ENCODE measurements at places on chromosomes 2 and 18.
A peak's percentile ranks its signal among the peaks of the same experiment; 100 is the strongest.

DNA sequence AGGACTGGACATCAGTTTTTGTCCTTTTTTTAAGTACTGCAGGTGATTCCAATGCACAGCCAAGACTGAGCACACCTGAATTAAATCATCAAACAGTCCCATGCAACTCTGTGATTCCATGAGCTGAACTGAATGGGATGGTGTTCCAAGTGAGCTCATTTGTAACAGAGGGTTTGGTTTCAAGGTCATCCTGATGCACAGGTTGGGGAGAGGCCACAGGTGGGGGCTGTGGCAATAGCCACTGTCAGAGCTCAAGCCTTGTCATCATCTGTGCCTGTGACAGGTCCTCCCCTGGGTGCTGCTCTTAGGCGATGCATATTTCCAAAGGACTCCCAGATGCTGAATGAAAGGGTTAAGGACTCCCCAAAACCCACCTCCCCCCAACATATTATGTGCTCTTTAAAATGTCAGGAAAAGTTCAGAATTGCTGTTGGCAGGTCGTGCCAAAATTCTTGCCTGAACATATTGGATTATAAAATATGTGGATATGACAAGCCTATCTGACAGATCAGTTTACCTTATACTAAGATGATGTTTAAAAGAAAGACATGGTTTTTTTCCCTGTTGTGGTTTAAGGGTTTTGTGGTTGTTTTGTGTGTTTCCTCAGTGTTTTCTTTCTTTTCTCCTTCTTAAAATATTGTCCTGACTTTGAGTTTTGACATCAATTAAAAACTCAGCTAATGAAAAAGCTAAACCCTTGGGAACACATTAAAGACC is 263.5 kb upstream of the SIX2 start:
- H3K27me3 ChIP-seq, result 0 out of 2 replicates have a peak, but pooled peaks cover 4% of the 10 kb centered on the region
- DNase-seq, result no peak
- H3K4me1 ChIP-seq, result no peaks in the 10 kb centered on the region
- H3K4me3 ChIP-seq, result no peak overlapping the region
- no peak overlapping the region for H3K27ac ChIP-seq

GRCh38 chr18:70636991-70637390 is 348.1 kb downstream of the SOCS6 start:
- H3K27ac ChIP-seq, result no peak overlapping the region
- DNase-seq, result no peak
- no peaks in the 10 kb centered on the region for H3K4me1 ChIP-seq
- H3K36me3 ChIP-seq, result no peaks in the 10 kb centered on the region
- no peaks in the 10 kb centered on the region for H3K27me3 ChIP-seq
- H3K4me3 ChIP-seq, result no peak overlapping the region

- DNase-seq, result no peak
- no peak overlapping the region for H3K4me3 ChIP-seq
- no peaks in the 10 kb centered on the region for H3K27me3 ChIP-seq
- H3K27ac ChIP-seq, result no peak overlapping the region
- H3K4me1 ChIP-seq, result no peaks in the 10 kb centered on the region
These were observed 27.8 kb downstream of the MTERF4 start for GRCh38 chr2:241074065-241074818.

DNA sequence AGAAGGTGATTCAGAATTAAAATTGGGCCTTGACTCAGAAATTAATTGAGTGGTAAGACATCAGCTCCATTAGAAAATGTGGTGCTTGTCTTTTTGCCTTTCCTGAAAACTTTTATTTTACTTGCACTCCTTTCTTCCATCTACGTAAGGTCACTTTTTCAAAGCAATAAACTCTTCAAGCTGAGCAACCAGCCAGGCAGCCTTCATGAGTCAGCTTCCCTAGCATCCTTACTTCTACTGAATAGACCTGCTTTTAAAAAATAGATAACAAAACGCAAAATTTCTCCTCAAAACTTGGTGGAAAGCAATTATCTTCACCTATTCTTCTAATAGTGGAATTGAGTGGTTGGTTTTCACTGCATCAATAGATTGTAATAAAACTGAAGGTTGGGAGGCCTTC is 504.2 kb downstream of the ARHGAP15 start:
- no peak for DNase-seq
- H3K4me1 ChIP-seq, result no peaks in the 10 kb centered on the region
- no peaks in the 10 kb centered on the region for H3K36me3 ChIP-seq
- no peak overlapping the region for H3K27ac ChIP-seq
- H3K27me3 ChIP-seq, result no peaks in the 10 kb centered on the region
- no peak overlapping the region for H3K4me3 ChIP-seq

DNA sequence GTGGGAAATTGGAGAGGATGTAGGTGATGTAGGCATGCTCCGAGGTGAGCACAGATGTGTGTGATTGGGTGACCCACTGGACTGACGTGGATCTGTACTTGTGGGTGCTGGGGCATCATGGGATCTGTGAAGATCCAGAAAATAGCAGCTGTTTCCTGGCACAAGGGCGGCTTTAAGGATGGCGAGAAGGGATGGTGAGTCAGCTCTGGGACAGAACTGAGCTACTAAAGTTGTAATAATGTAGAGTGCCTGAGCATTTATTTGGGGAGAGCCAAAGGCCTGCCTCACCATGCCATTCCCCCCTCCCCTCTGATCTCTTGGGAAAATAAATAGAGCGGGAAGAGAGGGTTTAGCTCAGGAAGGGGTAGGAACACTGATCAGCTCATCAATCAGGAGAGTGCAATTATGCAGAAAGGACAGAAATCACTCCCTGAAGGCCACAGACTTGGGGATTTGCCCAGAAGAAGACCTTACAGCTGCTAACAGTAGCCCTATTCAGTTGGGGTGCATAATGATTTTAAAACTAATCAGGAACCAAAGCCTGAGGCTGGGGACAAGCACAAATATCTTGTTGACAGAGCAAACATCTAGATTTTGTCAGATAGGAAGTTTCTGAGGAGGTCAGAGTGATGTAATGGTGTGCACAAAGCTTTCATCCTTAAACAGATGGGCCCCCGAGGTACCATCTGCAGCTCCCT is 30.3 kb downstream of the TANC1 start:
- H3K27me3 ChIP-seq, result no peaks in the 10 kb centered on the region
- H3K4me3 ChIP-seq, result no peak overlapping the region
- no peak overlapping the region for H3K27ac ChIP-seq
- no peaks in the 10 kb centered on the region for H3K36me3 ChIP-seq
- no peak for DNase-seq

- H3K4me3 ChIP-seq, result no peak overlapping the region
- H3K4me1 ChIP-seq, result no peaks in the 10 kb centered on the region
- H3K27me3 ChIP-seq, result no peaks in the 10 kb centered on the region
- no peaks in the 10 kb centered on the region for H3K36me3 ChIP-seq
- H3K27ac ChIP-seq, result no peak overlapping the region
- no peak for DNase-seq
These were observed 23.6 kb upstream of the RAB1A start for GRCh38 chr2:65153515-65153914.

- peak; percentile 64 for DNase-seq
- H3K27me3 ChIP-seq, result no peaks in the 10 kb centered on the region
- peak overlapping the region; percentile 23 for H3K4me3 ChIP-seq
- H3K36me3 ChIP-seq, result no peaks in the 10 kb centered on the region
- peaks cover 10% of the 10 kb centered on the region for H3K4me1 ChIP-seq
These were observed 31.7 kb downstream of the HRH4 start for GRCh38 chr18:24491927-24492834.

GRCh38 chr2:147855977-147856376 is 11.1 kb downstream of the ACVR2A start:
- H3K4me1 ChIP-seq, result no peaks in the 10 kb centered on the region
- no peaks in the 10 kb centered on the region for H3K36me3 ChIP-seq

Data from GM12878 (cell line).